BE2C (cell line): ENCODE measurements at places on chromosomes 2 and 18.

GRCh38 chr2:242001853-242002252 lies 132.3 kb downstream of the RTP5 start:
- no peak for DNase-seq

GRCh38 chr18:70314151-70314782 lies 25.4 kb downstream of the SOCS6 start:
- DNase-seq = no peak

- no peak for DNase-seq
Observed at GRCh38 chr2:145644820-145645302, 1124.9 kb upstream of the ZEB2 start.

DNA sequence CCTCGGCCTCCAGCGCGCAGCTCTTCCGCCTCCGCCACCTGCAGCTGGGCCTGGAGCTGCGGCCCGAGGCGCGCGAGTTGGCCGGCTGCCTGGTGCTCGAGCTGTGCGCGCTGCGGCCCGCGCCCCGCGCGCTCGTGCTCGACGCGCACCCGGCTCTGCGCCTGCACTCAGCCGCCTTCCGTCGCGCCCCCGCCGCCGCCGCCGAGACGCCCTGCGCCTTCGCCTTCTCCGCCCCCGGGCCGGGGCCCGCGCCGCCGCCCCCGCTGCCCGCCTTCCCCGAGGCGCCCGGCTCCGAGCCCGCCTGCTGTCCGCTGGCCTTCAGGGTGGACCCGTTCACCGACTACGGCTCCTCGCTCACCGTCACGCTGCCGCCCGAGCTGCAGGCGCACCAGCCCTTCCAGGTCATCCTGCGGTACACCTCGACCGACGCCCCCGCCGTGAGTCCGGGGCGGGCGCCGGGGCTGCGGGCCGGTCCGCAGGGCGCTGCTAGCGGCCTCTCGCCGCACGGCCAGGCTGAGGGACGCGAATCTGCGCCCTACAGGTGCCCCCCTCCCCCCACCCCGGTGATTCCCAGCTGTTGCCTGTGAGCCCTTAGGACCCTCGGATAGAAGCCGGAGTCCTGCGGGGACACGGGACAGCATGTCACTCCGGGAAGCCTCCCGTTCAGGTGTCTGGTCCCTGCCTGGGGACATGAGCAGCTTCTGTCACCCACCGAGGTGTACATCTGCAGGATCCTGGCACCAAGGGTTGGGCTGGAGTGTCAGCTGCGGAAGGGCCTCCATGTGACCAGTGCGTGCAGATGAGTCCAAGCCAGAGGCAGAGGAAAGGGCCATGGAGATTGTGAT lies 616 bp downstream of the RNPEPL1 start:
- DNase-seq = peak; percentile 67

DNA sequence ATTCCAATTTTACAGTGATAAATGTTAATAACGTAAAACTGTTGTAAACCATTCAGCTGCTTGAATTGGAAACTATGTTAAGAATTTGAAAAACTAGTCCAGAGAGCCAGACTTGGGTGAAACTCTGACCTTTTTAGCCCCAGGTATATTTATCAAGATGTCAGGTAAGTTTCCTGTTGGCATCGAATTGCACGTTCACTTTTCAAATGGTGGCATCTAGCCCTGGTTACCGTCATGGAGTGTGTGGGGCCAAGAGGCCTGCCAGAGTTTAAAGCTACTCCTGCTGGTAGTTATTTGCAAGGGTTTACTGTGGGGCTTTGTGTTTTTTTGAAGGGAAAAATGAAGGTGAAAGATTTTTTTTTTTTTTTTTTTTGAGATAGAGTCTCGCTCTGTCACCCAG lies 109.9 kb downstream of the WDSUB1 start:
- DNase-seq = no peak

DNA sequence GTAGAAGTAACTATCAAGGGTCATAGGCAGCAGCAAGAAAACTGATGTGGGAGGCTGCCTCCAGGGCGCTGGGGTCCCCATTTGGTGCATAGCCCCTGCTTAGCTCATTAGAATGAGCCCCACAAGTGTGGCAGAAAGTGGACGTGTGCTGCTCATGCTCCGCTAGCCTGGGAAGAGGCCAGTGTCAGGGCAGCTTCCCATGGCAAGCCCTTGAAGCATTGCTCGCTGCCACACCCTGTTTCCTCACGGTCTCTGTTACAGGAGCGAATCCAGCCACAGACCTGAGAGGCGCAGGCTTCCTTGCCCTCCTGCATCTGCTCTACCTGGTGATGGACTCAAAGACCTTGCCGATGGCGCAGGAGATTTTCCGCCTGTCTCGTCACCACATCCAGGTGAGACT lies 22.5 kb downstream of the ELMOD3 start:
- no peak for DNase-seq

DNA sequence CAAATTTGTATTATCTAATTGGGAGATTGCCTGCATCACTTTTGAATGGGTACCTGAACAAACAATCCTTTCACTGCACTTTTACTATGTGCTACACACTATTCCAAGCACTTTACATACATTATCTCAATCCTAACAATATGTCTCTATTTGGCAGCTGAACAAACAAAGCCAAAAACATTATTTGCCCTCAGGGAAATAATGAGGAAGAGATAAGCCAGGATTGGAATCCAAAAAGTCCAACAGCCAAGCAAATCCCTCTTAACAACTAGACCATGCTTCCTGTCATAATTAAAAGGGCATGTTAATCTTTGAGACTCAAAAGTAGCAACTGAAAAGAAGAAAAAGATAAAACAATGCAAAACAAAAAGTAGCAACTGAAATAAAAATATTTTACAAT lies 32.1 kb downstream of the RPRD1A start:
- no peak for DNase-seq

DNA sequence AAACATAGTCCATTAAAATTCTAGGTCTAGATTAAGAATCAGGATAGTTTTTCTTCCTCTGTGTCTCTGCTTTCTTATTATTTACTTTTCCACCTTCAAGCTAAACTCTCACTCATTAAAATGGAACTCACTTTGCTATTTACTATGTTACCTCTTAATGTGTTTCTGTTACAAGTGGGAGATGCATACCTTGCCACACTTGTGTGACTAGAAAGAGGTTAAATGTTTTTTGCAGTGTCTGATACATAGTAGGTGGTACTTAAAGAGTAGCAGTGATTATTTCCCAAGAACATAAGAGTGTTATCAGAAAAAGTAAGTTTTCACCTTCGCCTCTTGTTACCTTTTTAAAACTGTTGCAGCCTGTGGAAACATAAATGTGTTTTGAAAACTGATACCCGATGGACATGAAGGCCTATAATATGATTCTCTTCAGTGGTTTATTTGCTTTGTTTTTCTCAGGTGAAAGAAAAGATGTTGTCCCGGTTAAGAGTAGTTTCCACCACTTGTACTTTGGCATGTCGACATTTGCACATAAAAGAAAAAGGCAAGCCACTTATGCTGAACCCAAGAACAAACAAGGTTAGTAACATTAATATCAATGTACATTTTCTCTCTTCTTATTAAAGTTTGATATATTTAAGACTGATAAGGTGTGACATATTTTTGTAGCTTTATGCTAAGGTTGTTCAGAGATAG lies 16.6 kb downstream of the ME2 start:
- DNase-seq = no peak

DNA sequence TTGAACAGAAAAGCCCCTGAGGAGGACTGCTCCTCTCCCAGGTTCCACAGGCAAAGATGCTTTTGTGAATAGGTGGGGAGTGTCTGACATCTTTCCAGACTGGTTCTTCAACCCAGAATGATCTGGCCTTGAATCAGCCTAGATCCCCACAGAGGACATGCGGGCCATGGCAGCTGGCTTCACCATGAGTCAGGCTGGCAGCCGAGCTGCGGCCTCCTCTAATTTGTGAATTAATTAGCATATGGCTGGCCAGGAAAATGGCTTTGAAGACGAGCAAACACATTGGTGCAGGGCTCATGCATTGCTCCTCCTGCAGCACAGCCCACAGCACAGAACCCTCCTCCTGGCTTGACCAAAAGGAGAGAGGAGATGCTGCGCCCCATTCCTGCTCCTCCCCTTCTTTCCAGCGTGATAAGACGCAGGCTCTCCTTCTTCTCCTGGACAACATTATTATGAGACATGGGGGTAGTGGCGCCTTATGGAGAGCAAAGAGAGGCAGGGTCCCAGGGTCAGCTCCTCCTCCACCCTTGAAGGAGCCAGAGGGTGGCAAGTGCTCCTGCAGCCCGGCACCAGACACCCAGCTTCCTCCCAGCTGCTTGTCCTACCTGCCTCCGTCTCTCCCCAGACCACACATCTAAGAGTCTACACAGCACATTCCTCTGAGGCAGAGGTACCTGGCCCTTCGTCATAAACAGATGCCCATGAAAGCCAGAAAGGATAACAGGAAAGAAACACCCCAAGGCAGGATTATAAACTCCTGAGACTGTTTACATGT lies 66.7 kb downstream of the EDAR start:
- DNase-seq = no peak

- DNase-seq = peak; percentile 43
Observed at GRCh38 chr2:134401789-134402188, 147.9 kb downstream of the MGAT5 start.
